Esophagus mucosa (tissue), 1 donor: ENCODE measurements at places on chromosomes 7 and 10. TPM values are rescaled to one million over a fixed set of nuclear protein-coding genes. Genes with fewer than 3 reads are reported as not detected.

The GNGT1 gene
- total RNA-seq = 0.08 TPM

DNA sequence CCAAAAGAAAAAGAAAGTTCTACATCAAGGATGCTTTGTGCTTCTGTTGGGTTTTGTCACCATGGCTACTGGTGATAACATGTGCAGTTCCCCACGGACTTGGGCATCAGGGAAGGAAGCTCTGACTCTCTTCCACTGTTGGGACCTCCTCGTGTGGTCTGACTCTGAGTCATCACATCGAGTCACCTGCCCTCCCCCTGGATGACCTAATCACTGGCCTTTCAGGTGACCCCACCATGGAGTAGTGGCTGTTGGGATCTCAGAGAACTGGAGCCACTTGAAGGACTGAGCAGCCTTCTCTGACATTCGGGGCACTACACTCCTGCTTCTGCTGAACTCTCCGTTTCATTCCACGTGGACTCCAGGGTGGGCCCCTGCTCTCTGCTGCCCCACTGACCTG is 60.8 kb upstream of the DOCK1 start:
- ATAC-seq = no peak

The CYP3A4 gene
- 0.24 TPM for total RNA-seq

GRCh38 chr10:77989081-77989724 is 40.1 kb downstream of the POLR3A start:
- no peak for ATAC-seq

DNA sequence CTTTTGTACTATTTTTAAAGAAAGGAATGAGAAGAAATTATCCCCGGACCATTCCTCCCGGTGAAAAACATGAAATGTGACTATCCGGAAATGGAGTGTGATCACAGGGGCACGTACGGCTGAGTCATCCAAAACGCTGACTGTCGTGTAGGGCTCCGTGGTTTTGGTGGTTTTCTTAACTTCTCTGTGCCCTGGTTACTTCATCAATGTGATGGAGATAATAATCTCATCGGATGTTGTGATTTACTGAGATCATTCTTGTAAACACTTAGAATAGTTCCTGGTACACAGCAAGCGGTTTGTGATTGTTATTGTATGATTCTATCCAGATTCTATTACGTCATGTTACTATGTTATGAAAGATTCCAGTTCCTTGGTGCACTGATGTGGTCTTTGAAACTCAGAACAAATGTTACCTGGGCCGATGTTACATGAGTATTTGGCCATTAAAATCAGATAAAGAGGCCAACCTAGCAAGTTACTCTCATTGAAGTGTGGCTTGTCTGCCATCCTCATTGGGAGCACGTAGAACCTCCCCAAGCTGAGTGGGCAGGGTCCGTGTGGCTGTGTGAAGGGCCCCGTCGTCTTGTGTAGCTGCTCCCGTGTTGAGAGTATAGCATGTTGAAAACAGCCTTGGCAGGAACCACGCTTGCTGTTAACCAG is 99.5 kb downstream of the CAMK1D start:
- peak; percentile 55 for ATAC-seq

GRCh38 chr10:78567680-78568455 is 500.9 kb upstream of the ZMIZ1 start:
- ATAC-seq = no peak

The C7orf57 gene
- 1.00 TPM for total RNA-seq

- no peak for ATAC-seq
Measured at GRCh38 chr10:120253131-120253530, 203.9 kb upstream of the PLPP4 start.

DNA sequence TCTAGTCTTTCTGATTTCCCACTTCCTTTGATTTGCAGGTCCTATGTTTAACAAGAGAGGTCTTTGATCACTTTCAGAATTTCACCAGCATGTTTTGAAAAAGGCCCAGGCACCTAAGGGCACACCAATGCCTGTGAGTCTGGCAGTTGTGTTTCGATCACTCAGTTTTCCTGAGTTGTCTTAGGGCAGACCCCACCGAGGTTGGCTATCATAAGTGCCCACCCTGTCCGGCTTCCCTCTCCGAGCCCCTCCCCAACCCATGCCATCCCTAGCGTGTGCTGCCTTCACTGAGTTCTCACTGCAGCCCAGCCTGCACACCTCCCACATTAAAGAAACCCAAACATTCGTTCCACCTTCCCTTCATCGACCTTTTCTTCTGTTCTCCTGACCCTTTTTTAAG is 257.9 kb downstream of the GRID1 start:
- ATAC-seq = no peak

DNA sequence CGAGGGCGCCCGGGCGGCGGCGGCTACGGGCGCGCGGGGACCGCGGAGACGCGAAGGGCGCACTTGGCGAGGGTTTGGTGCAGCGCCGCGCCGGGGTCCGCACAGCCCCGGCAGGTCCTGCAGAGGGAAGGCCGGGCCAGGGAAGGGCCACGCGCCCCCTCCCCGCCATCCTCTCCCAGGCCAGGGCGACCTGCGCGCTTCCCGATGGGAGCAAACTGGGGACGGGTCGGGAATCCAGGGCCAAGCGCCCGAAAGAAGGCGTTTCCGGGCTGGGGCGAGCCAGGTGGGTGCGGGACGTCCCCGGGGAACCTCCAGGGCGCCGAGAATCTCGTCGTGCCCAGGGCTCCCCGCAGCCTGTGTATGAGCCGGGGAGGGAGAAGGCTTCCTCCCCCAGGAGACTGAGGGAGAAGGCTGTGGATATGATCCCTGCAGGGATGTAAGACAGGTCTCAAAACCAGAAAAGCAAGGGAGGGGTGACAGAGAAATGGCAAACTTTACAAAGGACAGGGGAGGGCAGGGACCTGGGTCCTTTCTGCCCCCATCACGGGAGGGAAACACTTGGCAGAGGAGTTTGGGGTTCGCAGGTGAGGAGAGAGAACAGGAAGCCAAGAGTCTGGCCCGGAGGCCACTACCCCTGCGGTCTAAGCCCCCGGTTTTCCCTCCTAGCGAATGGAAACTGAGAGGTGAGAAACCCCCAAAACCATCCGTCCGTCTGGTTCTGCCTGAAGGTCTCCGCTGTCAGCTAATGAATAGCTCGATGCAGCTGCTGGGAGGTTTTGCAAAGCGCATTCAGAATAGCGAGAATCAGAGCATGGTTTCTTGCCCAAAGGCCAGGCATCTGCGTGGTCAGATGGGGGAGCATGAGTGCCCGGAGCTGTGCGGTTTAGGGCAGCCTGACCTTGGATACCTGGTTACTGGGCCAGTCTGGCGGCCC is 674 bp downstream of the AMZ1 start:
- peak; percentile 6 for ATAC-seq

DNA sequence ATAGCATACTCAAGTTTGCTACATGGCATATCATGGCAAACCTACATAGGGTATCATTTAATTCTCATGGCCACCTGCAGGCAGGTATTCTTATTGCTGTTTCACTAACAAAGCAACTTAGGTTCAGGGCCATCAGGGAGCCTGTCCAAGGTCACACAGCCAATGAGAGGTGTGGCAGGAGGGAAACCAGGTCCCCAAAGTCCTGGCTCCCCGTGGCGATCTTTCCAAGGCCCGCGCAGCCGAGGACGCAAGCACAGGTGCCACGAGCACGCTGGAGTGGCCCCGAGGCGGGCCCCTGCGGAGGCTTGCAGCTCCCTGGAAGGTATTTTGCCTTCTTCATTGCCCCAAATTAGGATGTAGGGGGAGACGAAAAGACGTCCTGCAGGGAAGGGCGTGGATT is 20.8 kb downstream of the PRKAG2 start:
- ATAC-seq = no peak

The COPG2 gene
- total RNA-seq = 22.1 TPM

DNA sequence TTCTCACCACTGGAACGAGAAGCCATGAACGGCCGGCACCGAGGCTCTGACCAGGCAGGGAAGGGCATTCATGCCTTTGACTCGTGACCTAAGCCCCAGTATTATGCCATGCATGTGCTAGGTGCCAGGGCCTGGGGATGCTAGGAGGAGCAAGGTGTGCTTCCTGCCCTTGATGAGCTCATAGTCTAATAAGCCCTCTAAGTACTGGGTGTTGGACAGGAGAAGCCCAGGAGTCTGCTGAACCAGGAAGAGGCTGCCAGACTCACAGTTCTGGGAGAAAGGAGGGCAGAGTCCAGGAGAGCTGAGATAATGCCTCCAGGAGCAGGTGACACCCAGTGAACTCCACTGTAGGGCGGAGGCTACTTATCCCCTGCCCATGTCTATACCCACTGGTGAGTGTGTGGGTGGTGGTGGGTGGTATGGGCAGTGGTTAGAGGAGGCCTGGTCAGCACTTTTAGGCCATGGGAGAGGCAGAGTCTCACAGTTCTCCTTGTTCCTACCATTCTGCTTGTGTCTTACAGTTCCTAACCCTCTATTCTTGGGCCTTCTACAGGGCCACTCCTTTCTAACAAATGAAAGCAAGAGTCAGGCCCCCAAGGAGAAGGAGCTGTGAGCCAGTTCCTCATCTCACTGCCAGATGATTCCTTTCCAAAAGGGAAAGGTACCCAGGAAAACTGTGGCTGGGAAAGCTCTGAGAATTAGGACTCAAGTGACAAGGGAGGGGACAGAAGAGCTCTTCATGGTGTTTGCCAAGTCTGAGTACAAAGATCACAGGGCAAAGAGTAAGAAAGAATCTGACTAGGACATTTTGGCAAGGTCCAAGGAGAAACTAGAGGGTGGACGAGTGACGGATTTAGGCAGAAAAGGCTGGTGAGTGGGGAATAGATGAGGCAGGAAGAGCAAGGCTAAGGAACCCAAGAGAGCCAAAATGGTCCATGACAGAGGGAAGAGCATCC is 3.6 kb upstream of the MXI1 start:
- peak; percentile 79 for ATAC-seq

GRCh38 chr10:79488870-79489269 is 23.5 kb upstream of the EIF5AL1 start:
- ATAC-seq = no peak

The SFRP4 gene
- not detected for total RNA-seq

The GPR26 gene
- total RNA-seq = not detected

The EPO gene
- total RNA-seq = not detected

GRCh38 chr10:93039721-93040120 is 20.9 kb upstream of the CYP26C1 start:
- no peak for ATAC-seq

The DENND2A gene
- total RNA-seq = 1.0 TPM

DNA sequence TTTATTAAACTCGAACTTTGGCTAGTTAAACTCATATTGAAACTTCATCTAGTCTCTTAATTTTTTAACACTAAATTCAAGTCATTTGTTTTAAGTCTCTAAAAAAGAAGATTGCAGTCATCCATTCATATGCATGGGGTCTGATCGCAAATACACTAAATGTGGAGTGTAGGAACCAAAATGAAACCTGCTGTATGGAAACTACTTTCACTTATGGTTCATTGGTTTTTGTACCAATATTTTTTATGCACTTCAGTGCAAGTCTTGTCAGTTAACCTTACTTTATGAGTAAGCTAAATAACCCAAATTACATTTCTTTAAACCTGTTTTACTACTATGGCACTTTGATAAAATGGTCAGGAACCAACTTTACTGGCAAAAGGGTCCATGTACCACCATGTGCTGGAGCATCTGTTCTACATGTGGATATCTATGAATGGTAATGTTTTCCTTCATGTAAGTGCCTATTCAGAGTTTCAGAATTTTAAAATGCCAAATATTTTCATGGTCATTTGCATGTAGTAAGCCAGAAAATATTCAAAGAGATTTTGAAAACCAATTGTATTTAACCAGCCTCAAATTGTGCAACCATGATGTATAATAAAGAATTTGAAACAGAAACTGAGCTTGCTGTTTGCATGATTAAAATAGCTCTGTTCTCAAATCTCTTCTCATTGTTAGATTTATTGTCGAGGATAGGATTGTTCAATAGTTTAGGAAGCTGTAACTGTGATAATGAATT is 7.6 kb upstream of the SUPV3L1 start:
- ATAC-seq = no peak

GRCh38 chr7:26461518-26461917 is 169.9 kb downstream of the SNX10 start:
- no peak for ATAC-seq

DNA sequence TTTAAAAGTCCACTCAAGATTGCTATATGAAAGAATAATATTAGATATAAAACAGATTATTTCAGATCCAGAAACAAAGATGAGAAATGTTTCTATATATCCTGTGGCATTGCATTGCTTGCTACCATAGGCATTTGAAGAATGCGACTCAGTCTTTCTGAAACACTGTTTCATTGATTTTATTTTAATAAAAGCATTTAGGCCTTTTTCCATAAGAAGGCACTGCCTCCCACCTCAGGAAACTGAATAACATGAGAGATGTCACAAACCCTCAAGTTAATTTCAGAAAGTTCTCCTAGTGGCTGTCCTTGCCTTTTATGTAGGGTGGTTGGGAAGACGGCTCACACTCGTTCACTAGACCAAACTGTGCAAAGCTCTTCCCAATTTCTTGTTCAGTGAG is 23.3 kb downstream of the PRPS1L1 start:
- no peak for ATAC-seq

GRCh38 chr7:37040330-37040729 is 316.0 kb upstream of the AOAH start:
- ATAC-seq = no peak

The UNC5B gene
- 37.0 TPM for total RNA-seq

The PON2 gene
- total RNA-seq = 35.3 TPM

The EMX2 gene
- not detected for total RNA-seq

DNA sequence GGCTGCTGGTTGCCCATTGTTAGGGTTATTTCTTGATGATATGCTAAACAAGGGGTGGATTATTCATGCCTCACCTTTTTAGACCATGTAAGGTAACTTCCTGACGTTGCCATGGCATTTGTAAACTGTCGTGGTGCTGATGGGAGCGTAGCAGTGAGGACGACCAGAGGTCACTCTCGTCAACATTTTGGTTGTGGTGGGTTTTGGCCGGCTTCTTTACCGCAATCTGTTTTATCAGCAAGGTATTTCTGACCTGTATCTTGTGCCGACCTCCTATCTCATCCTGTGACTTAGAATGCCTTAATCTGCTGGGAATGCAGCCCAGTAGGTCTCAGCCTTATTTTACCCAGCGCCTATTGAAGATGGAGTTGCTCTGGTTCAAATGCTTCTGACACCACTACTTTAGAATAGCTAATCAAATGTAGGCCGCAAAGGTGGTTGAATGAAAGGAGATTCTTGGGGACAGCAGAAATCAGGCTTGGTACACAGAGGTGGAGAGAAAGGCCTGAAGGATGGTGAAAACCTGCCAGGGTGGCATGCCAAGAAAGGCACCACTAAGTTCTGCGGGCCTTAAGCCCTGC is 17.9 kb upstream of the SMO start:
- ATAC-seq = no peak

The FBH1 gene
- total RNA-seq = 35.3 TPM

- ATAC-seq = no peak
Measured at GRCh38 chr10:35416619-35417312, 80.5 kb downstream of the CCNY start.

- peak; percentile 28 for ATAC-seq
Measured at GRCh38 chr7:112573302-112574039, 92.7 kb downstream of the LSMEM1 start.

DNA sequence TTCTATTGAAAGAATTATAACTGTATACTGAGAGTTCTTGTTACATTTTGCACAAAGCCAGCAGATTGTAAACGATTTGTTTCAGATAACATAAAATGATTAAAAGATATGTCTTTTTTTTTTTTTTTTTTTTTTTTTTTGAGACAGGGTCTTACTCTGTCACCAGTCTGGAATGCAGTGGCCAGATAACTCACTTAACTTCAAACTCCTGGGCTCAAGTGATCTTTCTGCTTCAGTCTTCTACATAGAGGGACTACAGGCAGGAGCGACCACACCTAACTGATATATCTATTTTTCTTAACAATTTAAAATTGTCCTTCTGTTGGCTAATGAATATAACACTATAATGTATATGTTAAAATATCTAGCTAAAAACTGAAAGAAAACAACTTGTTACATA is 317.3 kb upstream of the CACNA2D1 start:
- ATAC-seq = no peak
